ENCODE measurements at places on chromosomes 4 and X.
A peak's percentile ranks its signal among the peaks of the same experiment; 100 is the strongest.

- DNase-seq = peak; percentile 52
These were observed at the start of gene SHOX for GRCh38 chrX:630612-631496. SHOX (plus strand) TSS chrX:630791; CDS start chrX:630898, 107 bp downstream.

GRCh38 chr4:71765350-71765749 is 18.5 kb downstream of the GC start:
- no peak for DNase-seq

- DNase-seq = no peak
These were observed 1.9 kb downstream of the SPIN2B start for GRCh38 chrX:57119416-57119815.

GRCh38 chr4:77595364-77595973 is 10.2 kb upstream of the CXCL13 start:
- no peak for DNase-seq
